SK-MEL-5 (cell line): ENCODE measurements at places on chromosomes 12 and 14. TPM values are rescaled to one million over a fixed set of nuclear protein-coding genes. Genes with fewer than 3 reads are reported as not detected.

FOXN4 gene
- not detected in 2 replicates for total RNA-seq

CD163L1 gene
- not detected in 2 replicates for total RNA-seq

ZNF84 gene
- total RNA-seq = 22.0 and 27.2 TPM in 2 replicates

HCAR1 gene
- not detected in 2 replicates for total RNA-seq

RAN gene
- total RNA-seq = 1,589 and 1,696 TPM in 2 replicates
